ENCODE measurements at places on chromosomes 13 and 19.

DNA sequence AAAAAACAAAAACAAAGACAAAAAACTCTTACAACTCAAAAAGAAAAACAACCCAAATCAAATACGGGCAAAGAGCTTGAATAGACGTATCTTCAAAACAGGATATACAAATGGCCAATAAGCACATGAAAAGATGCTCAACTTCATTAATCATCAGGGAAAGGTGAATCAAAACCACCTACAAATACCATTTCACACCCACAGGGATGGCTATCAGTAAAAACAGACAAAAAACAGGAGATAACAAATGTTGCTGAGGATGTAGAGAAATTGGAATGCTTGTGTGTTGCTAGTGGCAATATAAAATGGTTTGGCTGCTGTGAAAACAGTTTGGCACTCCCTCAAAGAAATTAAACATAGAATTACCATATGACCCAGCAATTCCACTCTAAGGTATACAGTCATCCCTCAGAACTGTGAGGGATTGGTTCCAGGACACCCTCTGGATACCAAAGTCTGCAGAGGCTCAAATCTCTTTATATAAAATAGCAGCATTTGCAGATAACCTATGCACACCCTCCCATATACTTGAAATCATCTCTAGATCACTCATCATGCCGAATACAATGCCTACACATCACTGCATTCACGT, 29.7 kb downstream of the MLLT1 start:
- DNase-seq = peak; percentile 74

DNA sequence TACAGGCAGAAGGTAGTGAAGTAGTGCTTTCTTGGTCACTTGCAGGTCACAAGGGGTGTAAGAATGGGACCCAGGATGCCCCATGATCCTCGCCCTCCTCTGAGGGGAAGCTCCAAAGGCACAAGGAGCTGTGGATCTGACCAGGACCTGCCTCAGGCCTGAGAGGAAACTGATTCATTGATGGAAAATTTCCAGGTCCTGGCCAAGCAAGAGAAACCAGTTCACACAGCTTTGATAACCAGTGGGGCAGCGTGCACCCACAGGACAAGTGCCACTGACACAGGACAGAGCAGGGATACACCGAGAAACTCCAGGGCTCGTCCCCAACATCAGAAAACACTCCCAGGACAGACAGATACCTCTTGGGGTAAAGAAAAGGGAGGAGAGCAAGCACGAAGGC, 177.1 kb downstream of the RBM26 start:
- no peak for DNase-seq

GRCh38 chr19:18058208-18059009, 28.3 kb downstream of the IL12RB1 start:
- peak; percentile 72 for DNase-seq

DNA sequence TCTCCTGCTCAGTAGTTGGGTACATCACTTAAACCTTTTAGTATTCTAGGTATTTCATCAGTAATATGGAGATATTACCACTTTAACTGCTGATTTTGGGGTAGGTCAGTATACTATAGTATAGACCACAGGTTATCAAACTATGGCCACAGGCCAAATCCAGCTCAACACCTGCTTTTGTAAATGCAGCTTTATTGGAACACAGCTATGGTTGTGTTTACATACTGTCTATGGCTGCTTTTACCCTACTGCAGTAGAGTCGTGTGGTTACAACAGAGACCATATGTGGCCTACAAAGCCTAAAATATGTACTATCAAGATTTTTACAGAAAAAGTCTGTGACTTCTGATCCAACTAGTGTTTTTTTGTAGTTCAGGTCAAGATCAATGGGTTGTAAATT, 10.3 kb downstream of the COG6 start:
- no peak for DNase-seq

- no peak for DNase-seq
Measured at GRCh38 chr19:42003506-42004294, 9.7 kb upstream of the ATP1A3 start.

- no peak for DNase-seq
Measured at GRCh38 chr13:110265341-110265681, 41.6 kb downstream of the COL4A1 start.

- no peak for DNase-seq
Measured at GRCh38 chr13:41032691-41033376, 13.7 kb upstream of the ELF1 start.

DNA sequence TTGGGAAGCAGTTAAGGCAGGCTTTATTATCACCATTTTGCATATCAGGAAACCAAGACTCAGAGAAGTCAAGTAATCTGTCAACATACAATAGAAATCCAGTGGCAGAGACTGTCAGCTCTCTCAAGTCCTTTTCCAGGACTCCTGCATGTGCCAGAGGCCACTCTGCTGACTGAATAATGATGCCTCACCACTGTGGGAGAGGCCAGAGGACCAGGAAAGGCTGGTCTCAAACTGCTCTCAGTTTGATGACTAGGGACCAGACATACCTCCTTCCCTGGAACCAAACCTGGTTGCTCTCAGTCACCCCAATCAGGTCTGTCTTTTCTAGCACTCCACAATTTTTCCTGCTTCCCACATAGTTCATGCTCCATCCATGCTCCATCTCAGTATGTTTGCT, 8.0 kb downstream of the RNASEH2B start:
- DNase-seq = no peak

GRCh38 chr13:58992478-58993042, 1171.2 kb downstream of the DIAPH3 start:
- no peak for DNase-seq

DNA sequence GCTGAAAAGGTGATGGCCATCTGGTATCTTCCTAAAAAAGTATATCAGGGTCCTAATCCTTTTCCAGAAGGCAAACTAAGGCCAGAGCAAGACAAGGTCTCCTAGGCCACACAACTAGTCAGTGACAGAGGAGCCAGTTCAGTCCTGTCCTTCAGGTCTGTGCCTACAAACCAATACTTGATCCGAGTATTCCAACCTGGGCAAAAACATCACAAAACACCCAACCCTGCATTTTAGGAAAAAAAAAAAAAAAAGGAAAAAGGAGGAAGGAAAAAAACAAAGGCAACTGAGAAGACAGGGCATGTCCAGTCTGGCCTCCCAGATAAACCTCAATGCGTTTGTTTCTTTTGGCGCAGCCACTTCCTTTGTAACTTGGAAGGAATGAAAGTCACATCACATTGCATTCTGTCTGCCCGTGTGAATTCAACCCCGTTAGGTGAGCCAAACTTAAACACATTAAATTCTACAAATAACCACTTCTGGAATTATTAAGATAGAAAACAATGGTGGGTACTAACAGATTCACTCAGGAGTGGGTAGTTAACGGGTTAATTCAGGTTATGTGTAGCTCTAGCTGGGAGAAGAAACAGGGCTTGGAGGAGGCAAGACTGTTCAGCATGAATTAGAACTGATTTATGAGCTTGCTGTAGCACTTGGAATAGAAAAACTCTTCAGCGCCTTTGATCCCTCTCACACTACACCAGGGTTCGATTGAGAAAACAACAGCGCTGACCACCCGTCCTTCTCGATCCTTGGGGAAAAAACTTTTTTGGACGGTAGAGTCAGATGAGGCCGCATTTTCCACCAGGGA, 43.0 kb upstream of the HNRNPA1L2 start:
- DNase-seq = peak; percentile 87

GRCh38 chr13:83221256-83221655, 661.0 kb downstream of the SLITRK1 start:
- DNase-seq = peak; percentile 45

- no peak for DNase-seq
Measured at GRCh38 chr13:101917833-101918661, 465.6 kb downstream of the ITGBL1 start.

- DNase-seq = peak; percentile 34
Measured at GRCh38 chr19:2261438-2262172, 5.4 kb upstream of the JSRP1 start.

- DNase-seq = no peak
Measured at GRCh38 chr13:81021284-81021840, 680.4 kb upstream of the SPRY2 start.

- DNase-seq = no peak
Measured at GRCh38 chr19:57010541-57010940, 109.2 kb upstream of the USP29 start.

DNA sequence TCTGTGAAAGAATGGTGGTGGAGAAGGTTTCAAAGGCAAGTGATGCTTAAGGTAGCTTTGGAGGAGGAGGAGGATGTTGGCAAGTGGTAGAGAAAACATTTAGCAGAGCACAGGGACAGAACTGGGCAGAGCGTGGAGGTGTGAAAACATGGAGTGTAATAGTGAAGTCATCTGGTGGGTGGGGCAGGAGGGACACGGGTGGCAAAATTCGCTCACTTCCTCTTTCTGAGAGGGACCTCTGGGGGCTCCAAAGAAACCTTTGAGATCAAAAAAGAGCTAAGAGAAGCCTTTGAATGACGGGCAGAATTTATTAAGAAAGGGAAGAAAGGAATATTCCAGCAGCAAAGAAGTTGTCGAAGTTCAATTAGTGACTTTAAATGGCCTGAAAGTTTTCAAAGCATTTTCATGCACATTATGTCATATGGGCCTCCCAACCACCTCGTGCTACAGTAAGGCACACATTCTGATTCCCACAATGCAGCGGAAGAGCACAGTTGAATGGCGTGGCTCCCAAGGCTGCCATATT, 82.8 kb downstream of the STARD13 start:
- DNase-seq = no peak

- no peak for DNase-seq
Measured at GRCh38 chr13:44407891-44408290, 34.3 kb downstream of the SERP2 start.

DNA sequence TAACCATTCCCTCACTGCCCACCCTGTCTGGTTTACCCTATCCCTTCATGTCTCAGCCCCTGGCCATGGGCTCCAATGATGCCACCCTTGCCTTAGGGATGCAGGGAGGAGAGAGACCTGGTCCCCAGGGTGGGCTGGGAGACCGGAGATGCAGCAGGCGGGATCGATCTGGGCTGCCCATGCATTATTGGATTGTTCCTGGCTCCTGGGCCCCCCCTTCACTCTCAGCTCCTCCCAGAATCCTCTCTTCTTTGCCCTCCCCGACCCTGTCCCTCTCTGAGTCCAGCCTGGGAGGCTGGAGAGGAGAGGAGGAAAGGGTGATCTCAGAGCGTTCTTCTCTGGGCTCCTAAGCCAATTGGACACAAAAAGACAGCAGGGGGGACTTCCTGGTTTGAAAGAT, 5.8 kb downstream of the KASH5 start:
- no peak for DNase-seq

GRCh38 chr13:36038785-36039555, 92.2 kb downstream of the DCLK1 start:
- DNase-seq = peak; percentile 65

- DNase-seq = no peak
Measured at GRCh38 chr19:56956503-56957226, 116.1 kb upstream of the PEG3 start.

DNA sequence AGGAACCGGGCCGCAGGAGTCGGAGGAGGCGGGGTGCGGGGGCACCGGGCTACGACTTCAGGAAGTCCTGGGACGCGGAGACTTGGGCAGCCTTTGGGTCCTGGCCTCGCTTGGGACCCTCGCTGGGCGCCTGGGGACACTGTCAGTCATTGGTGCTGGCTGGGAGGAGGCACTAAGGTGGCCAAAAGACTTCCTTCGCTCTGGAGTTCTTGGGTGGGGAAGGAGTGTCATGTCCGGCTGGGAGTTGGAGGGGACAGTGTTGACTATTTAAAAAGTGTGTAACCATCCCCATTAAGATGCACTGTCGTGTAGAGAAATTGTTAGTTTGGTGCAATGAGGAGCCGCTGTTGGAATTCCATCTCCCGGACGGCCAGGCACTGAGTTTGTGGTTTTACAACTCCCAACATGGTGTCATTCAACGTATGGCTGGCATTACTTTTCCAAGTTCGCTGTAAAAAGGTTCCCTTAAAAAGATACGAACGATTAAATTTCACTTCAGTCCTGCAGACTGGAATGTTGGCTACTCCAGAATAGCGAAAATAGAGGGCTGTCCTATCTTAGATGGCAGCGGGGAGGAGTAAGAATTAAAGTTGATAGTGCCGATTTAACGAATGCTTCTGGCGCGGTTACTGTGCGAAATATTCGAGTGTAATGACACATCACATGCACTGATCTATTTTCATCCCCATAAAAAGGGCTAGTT, 776 bp downstream of the DNAJC3 start:
- DNase-seq = peak; percentile 45

DNA sequence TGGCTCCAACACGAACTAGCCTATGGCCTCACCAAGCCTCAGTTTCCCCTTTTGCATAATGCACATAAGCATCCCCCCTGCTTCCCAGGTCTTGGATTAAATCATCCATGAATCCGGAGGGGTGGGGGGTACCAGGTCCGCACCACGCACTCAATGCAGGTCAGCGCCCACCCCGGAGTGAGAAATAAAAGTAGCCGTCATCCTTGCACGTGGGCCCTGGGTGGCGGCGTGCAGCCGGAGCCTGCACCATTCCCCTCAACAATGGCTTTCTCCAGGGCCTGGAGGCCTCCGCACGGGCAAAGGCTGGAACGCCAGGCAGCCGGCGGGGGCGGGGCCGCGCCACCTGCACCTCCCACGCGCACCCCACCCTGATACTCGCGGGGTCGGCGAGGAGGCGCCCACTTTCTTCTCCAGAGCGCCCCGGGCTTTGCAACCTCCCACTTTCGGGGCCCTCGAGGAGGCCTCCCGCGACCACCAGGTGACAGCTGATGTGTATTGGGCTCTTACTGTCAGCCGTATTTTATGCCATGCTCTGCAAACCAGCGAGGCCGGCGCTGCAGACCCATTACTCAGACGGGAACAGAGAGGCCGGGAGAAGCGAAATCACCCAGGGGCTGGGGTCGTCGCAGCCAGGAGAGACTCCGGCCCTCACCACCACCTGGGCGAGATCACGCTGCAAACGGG, 767 bp upstream of the GADD45B start:
- peak; percentile 61 for DNase-seq

DNA sequence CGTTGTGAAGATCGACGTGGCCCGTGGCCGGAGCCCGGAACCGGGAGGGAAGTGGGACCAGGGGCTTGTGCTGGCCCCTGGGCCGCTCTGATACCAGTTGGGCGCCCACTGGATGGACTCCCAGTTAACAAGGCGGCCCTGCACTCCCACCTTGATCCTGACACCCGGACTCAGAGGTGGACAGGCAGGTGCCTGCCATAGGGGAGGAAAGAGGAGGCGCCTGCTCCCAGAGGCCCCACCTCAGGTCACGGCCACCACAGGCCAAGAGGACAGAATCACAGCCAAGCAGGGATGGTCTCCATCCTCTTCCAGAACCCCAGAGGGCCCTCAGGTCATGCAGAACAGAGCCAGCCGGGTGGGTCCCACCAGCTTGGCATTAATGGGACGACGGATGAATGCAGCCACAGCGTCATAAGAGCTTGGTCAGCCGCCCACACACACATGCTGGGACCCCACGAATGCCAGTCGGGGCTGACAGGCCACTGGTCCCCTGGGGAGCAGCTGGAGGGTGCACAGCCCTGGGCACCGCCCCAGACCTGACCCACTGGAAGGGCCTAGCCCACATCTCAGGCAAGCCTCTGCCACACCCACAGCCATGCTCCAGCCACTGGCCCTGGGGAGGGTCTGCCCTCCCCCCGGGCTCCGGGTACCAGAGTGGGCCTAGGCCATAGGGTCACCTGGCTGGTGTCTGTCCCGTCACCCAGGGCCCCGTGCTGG, 9.6 kb upstream of the KLF16 start:
- no peak for DNase-seq

Data from fibroblast of the aortic adventitia (primary cell).